ENCODE measurements at places on chromosomes 7 and 10.

GRCh38 chr10:7045891-7046599, 364.8 kb downstream of the SFMBT2 start:
- no peak for DNase-seq

DNA sequence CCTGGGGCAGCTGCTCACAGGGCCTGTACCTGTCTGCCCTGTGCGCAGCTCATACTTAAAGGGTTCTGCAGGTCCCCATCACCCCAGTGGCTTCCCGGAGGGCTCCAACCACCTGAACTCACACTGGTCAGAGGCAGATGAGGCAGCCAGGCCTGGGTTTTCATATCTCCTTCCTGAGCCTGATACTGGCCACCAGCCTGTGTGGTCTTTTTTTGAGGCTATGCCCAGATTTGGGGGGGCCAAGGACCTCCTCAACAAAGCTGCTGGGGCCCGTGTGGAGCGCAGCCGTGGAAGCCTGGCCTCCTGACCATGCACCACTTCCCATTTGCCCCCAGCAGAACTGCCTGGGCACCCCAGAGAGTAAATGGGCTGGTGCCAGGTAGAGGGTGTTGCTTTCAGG, 25.7 kb downstream of the PNLIPRP2 start:
- DNase-seq = no peak

- DNase-seq = peak; percentile 34
These were observed 34.4 kb downstream of the AGR3 start for GRCh38 chr7:16847381-16847860.

- no peak for DNase-seq
These were observed 222.8 kb upstream of the PRKCQ start for GRCh38 chr10:6802759-6803426.

DNA sequence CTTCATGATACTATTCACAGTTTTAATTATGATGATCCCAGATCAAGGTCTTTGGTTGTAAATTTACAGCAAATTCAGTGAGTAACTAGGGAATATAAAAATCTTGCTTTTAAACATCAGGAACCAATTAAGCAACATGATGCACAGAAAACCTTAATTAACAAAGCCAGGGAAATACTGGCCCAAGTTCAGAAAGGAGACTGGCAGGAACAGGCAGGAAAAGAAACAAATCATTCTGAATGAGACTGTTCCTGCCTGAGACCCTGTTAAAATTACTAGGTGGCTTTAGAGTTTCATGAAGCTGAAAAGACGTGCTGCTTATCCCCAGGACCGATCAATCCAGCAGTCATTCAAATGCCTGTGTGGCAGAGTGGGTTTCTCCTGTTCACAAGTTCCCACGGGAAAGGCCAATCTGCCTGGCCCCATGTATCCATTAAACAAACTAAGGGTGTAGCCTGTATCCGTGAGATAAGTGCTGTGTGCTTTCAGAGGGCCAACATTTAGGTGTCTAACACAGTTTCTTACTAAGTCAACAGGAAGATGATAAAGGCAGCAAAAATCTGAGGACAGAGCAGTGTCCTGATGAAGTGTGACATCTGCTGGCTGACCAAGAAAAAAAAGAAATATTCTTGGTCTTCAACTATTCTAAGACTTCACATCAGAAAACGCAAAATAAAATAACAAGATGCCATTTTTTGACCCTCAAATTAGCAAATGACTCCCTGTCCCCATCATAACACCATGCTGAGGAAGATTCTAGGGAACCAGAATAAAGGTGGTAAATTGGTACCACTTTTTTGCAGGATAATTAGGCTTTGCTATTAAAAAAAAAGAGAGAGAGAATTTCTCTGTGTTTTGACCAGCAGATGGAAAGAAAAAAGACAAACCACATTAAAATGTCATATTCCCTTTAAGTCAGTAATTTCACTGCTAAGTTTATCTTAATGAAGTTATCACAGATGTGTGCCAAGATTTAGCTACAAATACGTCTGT, 34.2 kb downstream of the PUS7 start:
- no peak for DNase-seq

- no peak for DNase-seq
These were observed 55.1 kb downstream of the FZD1 start for GRCh38 chr7:91319351-91319750.

GRCh38 chr10:4397337-4397736, 428.7 kb upstream of the AKR1E2 start:
- DNase-seq = no peak

DNA sequence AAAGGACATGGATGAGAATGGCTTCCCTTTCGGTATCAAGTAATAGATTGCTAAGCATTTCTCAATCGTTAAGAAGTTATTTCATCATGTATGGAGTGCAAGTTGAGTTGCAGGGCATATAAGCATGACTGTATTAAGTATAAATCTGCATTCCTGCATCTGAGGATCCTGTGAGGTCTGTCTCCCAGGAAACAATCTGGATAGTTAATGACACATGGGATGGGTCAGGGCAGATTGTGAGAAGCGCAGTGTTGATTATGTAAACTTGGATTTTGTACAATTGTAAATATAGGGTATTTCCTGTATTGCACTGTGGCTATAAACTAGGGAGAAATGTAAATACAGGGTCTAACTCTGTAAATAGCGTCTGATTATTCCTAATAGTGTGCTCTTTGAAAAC, 102.6 kb downstream of the PLXDC2 start:
- DNase-seq = no peak

- DNase-seq = no peak
These were observed at the start of gene CLRN3 for GRCh38 chr10:127892743-127893142. Gene CLRN3 (minus strand): TSS chr10:127892941. CDS start chr10:127892784, 157 bp downstream.

All from ELF-1 (cell line).